ENCODE measurements at places on chromosomes 6 and 20.

DNA sequence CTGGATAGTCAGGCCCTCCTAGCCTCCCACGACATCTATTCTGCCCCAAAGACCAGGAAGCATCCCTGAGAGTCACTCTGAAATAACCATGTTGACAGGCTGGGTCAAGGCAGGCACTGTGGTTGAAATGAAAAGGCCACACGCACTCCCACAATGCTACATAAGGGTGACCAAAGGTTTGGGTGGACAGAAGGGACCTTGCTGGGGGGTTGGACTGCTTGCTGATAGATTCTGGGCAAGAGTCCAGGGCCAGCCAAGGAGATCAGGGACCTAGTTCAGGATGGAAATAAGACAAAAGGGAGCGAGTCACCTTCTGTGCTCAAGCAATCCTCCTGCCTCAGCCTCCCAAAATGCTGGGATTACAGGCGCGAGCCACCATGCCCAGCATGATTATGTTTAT is 32.5 kb upstream of the DSN1 start:
- DNase-seq = no peak

DNA sequence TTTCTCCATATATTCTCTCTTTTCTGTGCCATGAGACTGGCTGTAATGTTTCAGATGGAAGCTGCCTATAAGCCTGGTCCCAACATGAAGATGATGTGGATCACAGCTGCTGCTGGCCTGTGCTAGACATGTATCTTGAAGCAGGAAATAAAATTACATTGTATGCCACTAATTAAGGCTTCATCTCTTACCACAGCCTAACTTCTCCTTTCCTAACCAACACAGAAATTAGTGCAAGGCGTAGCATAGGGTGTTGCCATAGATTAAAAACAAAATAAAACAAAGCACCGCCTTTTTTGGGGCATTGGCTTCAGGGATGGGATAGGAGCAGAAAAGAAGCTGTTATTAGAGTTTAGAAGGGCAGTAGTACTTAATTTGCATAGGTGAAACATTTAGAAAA is 4.7 kb upstream of the SLC17A4 start:
- no peak for DNase-seq

DNA sequence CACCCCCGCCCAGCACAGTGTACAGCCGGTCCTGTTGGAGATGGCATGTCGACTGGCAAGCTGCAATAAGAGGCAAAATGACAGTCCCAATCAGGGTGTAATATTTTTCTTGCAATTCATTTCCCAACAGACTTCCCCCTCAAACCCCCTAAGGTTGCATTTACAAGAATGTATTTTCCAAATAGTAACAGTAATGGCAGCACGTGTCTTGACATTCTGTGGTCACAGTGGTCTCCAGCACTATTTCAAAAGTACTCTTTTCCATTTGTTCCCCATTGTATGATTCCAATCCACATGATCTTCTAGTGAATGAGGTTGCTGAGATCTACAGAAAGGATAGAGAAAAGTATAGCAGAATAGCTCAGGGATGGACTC is 97.8 kb upstream of the CARMIL1 start:
- DNase-seq = no peak

GRCh38 chr20:15163632-15164031 is 826.2 kb upstream of the FLRT3 start:
- no peak for DNase-seq

- no peak for DNase-seq
Measured at GRCh38 chr6:33201147-33201545, 479 bp downstream of the SLC39A7 start.

DNA sequence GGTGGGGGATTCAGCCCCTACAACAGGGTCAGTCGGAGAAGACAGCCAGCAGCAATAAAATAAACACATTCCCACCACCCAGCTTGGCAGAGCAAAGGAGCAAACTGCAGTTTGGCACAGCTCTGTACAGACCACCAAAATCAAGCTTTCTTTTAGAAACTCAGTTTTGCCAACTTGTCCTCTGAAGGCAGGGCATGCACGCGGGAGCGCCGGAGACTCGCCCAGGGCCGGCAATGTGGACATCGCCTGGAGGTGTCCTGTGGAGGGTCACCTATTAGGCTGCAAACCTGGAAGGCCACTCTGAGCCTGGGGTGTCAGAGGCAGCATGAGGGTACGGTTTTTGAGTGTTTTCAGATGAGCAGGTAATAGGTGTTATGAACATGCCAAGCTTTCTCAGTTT is 34.7 kb downstream of the TMEM242 start:
- DNase-seq = no peak

DNA sequence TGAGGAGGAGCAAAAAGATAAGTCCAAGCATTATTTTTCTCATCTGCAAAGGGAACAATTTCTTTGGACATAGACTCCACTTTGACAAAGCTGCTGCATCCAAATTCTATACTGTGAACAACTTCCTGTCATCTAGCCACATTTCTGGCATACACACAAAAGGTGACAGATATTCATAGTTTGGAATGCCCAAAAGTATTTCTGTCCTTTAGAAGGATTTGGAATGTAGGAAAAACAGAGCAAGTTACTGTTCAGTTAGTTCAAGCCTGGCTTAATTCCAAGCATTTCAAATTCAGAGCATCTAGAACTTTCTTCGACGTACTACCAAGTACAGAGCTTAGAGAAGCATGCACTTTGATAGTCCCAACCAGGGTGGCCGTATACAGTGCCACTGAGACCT is 134.0 kb downstream of the PDE7B start:
- no peak for DNase-seq

GRCh38 chr20:20085812-20086211 is 33.5 kb downstream of the CFAP61 start:
- DNase-seq = no peak

- no peak for DNase-seq
Measured at GRCh38 chr6:10256113-10256690, 158.7 kb downstream of the TFAP2A start.

DNA sequence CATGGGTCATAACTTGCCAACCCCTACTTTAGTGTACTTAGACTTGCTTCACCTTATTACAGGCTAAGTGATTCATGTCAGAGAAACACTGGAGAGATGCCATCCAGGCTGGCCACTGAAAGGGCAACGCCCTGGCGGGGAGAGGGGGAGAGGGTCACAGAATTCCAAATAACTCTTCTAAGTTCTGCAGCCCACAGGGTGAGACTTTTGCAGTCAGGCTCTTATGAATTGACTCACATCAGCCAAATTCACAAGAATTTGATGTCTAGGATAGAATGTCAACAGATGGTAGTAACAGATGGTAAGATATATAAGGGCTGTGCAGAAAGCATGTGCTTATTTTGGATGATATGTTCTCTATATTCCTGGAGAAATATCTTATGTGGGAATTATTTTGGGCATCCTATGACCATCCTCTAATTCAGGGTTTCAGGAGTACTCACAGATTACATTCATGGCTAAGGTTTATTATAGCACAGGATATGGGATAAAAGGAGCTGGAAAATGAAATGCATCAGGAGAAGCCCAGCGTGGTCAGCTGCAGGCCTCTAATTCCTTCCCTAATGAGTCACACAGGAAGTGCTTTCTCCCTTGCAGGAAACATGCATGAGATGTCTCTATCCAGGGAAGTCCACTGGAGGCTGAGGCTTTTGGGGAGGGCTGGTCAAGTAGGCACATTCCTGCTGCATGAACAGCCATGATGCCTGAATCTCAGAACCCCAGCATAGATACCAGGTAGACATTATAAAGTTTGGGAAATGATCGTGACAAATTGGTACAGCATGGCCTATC is 58.7 kb upstream of the RIN2 start:
- DNase-seq = no peak

GRCh38 chr6:35202066-35202546 is 11.7 kb upstream of the SCUBE3 start:
- DNase-seq = no peak

- no peak for DNase-seq
Measured at GRCh38 chr20:13995841-13996240, 525 bp downstream of the MACROD2 start.

DNA sequence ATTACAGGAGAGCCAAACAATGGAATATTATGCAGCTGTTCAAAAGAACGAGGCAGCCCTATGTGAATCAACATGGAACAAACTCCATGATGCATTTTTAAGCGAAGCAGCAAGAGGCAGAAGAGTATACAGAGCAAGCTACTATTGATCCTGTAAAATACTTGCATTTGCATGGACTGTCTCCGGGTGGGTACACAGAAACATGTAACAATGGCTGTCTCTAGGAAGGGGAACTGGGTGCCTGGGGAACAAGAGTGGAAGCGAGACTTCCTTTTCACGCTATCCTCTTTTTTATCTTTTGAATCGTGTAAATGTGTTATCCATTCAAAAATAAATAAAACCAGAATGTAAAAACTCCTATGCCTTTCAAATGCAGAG is 93.3 kb upstream of the SIRPA start:
- DNase-seq = no peak

DNA sequence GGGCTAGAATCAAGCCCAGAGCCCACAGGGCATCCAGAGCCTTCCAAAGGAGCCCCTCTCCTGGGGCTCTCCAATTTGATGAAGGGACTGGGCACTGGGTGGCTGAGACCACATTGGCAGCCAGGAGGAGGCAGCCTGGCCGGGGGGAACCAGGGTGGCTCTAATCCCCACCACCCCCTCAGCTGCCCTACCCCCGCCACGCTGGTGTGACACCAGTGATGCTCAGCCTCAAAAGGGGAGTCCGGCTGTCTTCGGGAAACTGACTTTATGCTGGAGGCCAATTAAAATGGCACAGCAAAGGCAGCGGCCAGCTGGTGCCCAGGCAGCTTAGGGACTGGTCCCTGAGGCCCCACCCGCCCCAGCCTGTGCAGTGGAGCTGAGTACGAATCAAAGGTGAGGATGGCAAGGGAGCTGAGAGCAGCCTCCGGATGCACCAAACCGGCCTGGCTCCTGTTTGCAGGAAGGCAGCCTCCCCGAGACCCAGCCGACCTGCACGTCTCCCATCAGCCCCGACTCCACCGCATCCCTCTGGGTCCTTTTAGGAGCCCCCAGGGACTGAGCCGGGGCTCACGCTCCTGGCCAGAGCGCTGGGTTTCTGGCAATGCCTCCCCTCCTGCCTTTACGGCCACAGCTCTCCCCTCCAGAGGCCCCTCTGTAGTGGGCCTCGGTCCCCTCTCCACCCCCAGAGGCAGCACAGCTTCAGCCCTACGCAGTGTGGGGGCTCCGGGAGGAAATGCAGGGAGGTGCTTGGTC is 28.5 kb downstream of the CHRNA4 start:
- DNase-seq = no peak

DNA sequence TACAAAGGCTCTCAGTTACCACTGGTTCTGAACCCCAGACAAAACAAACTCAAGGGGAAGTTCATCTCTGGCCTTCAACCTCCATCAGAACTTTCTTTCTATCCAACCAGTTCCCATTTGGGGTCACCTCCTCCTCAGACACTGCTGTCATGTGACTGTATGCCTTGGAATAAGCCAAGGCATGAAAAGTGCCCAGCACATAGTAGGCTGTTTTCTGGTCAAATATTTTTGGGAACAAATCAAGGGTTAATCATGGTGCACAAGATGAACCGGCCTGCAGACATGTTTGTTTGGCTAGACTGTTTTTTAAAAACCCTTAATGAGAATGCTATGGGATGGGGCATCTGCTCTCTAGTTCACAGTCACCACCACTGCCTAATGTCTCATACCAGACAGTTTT is 48.9 kb upstream of the MRPS10 start:
- no peak for DNase-seq

DNA sequence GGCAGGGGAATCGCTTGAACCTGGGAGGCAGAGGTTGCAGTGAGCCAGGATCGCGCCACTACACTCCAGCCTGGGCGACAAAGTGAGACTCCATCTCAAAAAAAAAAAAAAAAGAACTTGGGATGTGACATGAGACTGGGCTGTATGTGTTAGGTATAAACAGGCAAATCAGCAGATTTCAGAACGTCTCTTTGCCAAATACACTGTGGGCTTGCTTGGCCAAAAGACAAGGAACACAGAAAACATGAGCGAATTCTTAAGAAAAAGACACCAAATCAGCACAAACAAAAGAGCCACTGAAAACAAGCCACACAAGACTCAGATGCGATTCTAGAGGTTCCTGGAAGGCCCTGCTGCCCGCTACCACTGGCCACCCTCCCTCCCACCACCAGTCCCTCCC is 12.5 kb downstream of the ETV7 start:
- DNase-seq = no peak

DNA sequence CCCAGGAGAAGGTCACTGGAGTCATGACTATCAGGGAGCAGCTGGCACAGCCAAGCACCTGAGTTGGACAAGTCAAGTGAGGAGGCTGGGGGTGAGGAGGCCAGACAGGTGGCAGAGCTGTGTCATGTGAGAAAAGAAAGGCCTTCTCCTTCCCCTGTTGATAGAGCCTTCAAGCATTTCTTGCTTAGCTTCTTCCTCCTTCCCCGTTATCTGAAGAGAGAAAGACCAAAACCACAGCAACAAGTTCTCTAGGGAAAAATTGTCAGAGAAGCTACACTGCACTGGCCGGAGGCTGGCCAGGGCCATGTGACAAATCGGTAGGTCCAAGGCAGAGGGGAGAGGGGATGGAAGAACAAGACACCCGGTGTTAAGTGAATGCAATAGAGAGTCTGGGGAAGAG is 202.1 kb upstream of the PRDM1 start:
- DNase-seq = no peak

DNA sequence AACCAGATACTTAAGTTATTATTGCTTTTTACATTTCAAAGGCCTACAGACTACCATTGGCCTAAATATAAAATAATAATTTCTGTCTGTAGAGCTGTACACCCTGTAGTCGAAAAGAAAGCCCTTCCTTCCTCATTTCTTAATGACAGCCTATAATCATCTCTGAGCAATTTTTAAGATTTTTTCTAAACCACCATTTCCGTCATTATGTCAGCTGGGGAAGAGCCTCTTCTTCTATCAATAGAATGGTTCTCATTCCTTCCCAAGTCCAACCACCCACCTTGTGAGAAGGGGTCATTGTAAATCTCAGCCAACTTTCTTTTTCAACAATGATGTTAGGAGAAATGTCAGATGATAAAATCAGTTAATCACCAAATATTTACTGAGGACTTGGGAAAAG is 91.8 kb downstream of the PLEKHG1 start:
- no peak for DNase-seq

DNA sequence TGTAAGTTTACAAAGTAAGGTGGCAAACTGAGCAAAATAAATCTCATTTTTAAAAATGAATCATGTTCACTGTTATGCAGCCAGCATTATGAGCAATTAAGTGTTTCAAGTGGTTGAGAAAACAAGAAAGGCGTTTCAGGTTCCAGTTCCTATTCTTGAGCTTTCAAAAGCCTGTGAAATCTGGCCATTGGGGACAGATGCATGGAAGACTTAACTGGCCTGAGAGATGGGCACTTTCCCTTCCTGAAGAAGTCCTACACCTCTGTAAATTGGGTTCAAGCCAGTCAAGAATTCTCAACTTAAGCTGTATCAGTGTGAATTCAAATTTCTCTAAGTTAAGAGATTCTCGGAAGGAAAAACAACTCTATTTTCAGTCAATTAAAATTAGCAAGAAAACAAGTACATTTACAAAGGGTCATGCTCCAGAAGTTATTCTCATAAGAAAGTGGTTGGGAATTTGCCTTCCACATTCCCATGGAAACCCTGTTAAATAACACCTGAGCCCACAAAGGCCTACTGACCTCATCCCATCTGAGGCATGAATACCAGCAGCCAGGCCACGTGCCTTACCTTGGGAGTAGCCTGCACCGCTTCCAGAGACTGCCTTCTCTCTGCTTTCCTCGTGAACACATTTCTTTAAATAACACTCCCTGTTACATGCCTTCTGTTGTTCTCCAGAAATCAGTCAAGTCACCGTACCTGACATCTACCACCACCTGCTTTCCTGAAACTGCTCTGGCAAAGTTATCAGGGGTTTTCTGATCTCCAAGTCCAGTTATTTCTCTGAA is 19.4 kb downstream of the MAP3K5 start:
- no peak for DNase-seq

- DNase-seq = peak; percentile 73
Measured at GRCh38 chr20:25750765-25751696, 54.4 kb upstream of the ZNF337 start.
